ENCODE measurements at places on chromosomes 1 and 21. TPM values are rescaled to one million over a fixed set of nuclear protein-coding genes. Genes with fewer than 3 reads are reported as not detected.
A peak's percentile ranks its signal among the peaks of the same experiment; 100 is the strongest.

DNA sequence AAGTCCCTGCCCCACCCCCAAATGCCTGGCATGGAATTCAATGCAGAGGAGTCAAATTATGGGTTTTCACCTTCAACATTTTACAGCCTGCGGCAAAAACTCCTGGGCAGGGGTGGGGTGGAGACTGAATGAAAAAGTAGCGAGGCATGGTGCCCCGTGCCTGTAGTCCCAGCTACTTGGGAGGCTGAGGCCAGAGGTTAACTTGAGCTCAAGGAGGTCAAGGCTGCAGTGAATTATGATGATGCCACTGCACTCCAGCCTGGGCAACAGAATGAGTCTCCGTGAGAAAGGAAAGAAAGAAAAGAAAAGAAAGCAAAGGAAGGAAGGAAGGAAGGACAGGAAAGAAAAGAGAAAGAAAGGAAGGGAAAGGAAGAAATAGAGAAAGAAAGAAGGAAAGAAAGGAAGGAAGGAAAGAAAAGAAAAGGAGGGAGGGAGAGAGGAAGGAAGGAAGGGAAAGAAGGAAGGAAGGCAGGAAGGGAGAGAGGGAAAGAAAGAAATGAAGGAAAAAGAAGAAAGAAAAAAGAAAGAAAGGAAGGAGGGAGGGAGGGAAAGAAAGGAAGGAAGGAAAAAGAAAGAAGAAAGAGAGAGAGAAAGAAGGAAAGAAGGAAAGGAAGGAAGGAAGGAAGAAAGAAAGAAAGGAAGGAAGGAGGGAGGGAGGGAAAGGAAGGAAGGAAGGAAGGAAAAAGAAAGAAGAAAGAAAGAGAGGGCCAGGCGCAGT lies 11.1 kb downstream of the LEMD1 start:
- H3K27ac ChIP-seq: no peak overlapping the region
- no peaks in the 10 kb centered on the region for H3K4me1 ChIP-seq
- no peak for DNase-seq
- no peak overlapping the region for H3K4me3 ChIP-seq
- H3K27me3 ChIP-seq: peaks cover 13% of the 10 kb centered on the region

DNA sequence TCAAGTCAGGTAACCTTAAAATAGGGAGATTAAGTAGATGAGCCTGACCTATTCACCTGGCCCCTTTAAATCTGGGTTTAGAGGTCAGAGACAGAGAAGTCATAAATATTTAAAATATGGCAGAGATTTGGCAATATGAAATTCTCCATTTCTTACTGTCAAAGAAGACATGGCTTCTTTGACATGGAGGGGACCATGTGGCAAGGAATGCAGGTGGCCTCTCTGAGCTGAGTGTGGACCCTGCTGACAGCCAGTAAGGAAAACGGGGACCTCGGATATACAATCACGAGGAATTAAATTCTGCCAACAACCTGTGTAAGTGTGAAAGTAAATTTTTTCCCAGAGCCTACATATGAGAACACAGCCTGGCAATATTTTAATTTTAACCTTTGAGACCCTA lies 427.5 kb upstream of the PROX1 start:
- H3K27me3 ChIP-seq: no peaks in the 10 kb centered on the region
- no peaks in the 10 kb centered on the region for H3K4me1 ChIP-seq

Gene OR2L13
- total RNA-seq: not detected

GRCh38 chr21:39582749-39583148 lies 30.0 kb upstream of the B3GALT5 start:
- H3K4me1 ChIP-seq: no peaks in the 10 kb centered on the region
- no peaks in the 10 kb centered on the region for H3K36me3 ChIP-seq
- no peak overlapping the region for H3K27ac ChIP-seq
- no peaks in the 10 kb centered on the region for H3K27me3 ChIP-seq
- no peak overlapping the region for H3K4me3 ChIP-seq

- H3K27me3 ChIP-seq: no peaks in the 10 kb centered on the region
- no peaks in the 10 kb centered on the region for H3K36me3 ChIP-seq
- no peak overlapping the region for H3K4me3 ChIP-seq
- H3K4me1 ChIP-seq: no peaks in the 10 kb centered on the region
Measured at GRCh38 chr21:22355949-22356348, 1357.7 kb downstream of the NCAM2 start.

Gene SMYD3
- total RNA-seq: 22.6 TPM

GRCh38 chr1:235919127-235919832 lies 52.6 kb upstream of the LYST start:
- no peak overlapping the region for H3K4me3 ChIP-seq
- H3K27me3 ChIP-seq: no peaks in the 10 kb centered on the region
- H3K36me3 ChIP-seq: no peaks in the 10 kb centered on the region
- no peak overlapping the region for H3K27ac ChIP-seq

GRCh38 chr1:244545511-244545910 lies 84.4 kb downstream of the CATSPERE start:
- H3K4me1 ChIP-seq: no peaks in the 10 kb centered on the region
- no peaks in the 10 kb centered on the region for H3K36me3 ChIP-seq
- H3K4me3 ChIP-seq: no peak overlapping the region
- no peak overlapping the region for H3K27ac ChIP-seq
- no peak for DNase-seq

Gene TAS1R1
- not detected for total RNA-seq

GRCh38 chr1:27779122-27779521 lies 6.1 kb downstream of the STX12 start:
- no peak overlapping the region for H3K4me3 ChIP-seq
- peaks cover 13% of the 10 kb centered on the region for H3K36me3 ChIP-seq
- no peak overlapping the region for H3K27ac ChIP-seq
- no peaks in the 10 kb centered on the region for H3K27me3 ChIP-seq
- peaks cover 12% of the 10 kb centered on the region for H3K4me1 ChIP-seq
- DNase-seq: no peak

Gene PTPN7
- 172 TPM for total RNA-seq

- DNase-seq: peak; percentile 49
- H3K4me1 ChIP-seq: peaks cover 16% of the 10 kb centered on the region
- H3K27ac ChIP-seq: peak overlapping the region; percentile 90
- H3K36me3 ChIP-seq: no peaks in the 10 kb centered on the region
Measured at GRCh38 chr1:151790940-151791651, 796 bp upstream of the TDRKH start.

DNA sequence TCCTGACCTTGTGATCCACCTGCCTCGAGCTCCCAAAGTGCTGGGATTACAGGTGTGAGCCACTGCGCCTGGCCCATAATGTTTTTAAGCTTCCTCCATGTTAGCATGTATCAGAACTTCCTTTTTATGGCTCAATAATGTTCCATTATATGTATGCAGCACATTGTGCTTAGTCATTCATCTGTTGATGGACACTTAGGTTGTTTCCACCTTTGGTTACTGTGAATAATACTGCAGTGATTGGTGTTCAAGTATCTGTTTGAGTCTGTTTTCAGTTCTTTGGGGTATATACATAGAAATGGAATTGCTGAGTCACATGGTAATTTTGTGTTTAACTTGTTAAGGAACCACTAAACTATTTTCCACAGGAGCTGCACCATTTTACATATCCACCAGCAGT lies 17.7 kb downstream of the CMPK1 start:
- peaks cover 15% of the 10 kb centered on the region for H3K36me3 ChIP-seq
- DNase-seq: no peak
- H3K4me3 ChIP-seq: no peak overlapping the region
- no peaks in the 10 kb centered on the region for H3K27me3 ChIP-seq

Gene GSTM3
- total RNA-seq: 5.0 TPM

Gene C21orf58
- 53.9 TPM for total RNA-seq

Gene KRTAP12-2
- total RNA-seq: not detected

Gene DLGAP3
- 0.55 TPM for total RNA-seq

GRCh38 chr1:20442920-20443625 lies 42.9 kb downstream of the CAMK2N1 start:
- no peaks in the 10 kb centered on the region for H3K36me3 ChIP-seq
- no peak overlapping the region for H3K27ac ChIP-seq
- H3K4me3 ChIP-seq: no peak overlapping the region

- H3K27ac ChIP-seq: no peak overlapping the region
- H3K4me3 ChIP-seq: no peak overlapping the region
- peaks cover 6% of the 10 kb centered on the region for H3K27me3 ChIP-seq
- no peaks in the 10 kb centered on the region for H3K36me3 ChIP-seq
- no peaks in the 10 kb centered on the region for H3K4me1 ChIP-seq
- DNase-seq: no peak
Measured at GRCh38 chr1:209379280-209379679, 204.2 kb upstream of the CAMK1G start.

Gene NUDT4B
- not detected for total RNA-seq

GRCh38 chr21:26491663-26492062 lies 81.4 kb downstream of the CYYR1 start:
- no peaks in the 10 kb centered on the region for H3K27me3 ChIP-seq
- DNase-seq: no peak
- no peaks in the 10 kb centered on the region for H3K4me1 ChIP-seq
- no peaks in the 10 kb centered on the region for H3K36me3 ChIP-seq
- H3K27ac ChIP-seq: no peak overlapping the region

- peaks cover 39% of the 10 kb centered on the region for H3K36me3 ChIP-seq
- peak; percentile 29 for DNase-seq
- H3K27me3 ChIP-seq: no peaks in the 10 kb centered on the region
- H3K4me1 ChIP-seq: peaks cover 18% of the 10 kb centered on the region
- peak overlapping the region; percentile 17 for H3K27ac ChIP-seq
Measured at GRCh38 chr1:12518931-12519692, 98.9 kb downstream of the DHRS3 start.

GRCh38 chr1:225318706-225319575 lies 108.9 kb downstream of the LBR start:
- no peak for DNase-seq
- H3K4me3 ChIP-seq: no peak overlapping the region
- no peaks in the 10 kb centered on the region for H3K4me1 ChIP-seq
- peaks cover 3% of the 10 kb centered on the region for H3K36me3 ChIP-seq
- H3K27ac ChIP-seq: no peak overlapping the region
- peaks cover 4% of the 10 kb centered on the region for H3K27me3 ChIP-seq

DNA sequence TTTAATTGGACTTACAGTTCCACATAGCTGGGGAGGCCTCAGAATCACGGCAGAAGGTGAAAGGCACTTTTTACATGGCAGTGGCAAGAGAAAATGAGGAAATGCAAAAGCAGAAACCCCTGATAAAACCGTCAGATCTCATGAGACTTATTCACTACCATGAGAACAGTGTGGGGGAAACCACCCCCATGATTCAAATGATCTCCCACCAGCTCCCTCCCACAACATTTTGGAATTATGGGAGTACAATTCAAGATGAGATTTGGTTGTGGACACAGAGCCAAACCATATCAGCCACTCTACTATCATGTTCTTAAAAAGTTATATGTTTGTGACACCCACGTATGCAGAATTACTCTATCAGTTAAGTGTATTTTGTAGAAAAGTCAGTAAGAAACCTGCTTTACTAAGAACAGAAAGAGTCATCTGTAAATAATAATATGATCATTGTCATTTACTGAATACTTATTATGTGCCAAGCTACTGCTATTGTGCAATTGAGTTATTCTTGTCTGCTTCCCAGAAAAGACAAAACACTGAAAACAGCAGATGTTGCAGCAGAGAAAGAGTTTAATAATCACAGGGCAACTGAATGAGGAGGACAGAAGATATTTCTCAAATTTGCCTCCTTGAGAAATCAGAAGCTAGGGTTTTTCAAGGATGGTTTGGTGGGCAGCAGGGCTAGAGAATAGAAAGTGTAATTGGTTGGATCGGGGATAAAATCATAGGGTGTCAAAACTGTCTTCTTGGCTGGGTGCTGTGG lies 207.7 kb upstream of the FGGY start:
- H3K27ac ChIP-seq: no peak overlapping the region
- H3K36me3 ChIP-seq: peaks cover 3% of the 10 kb centered on the region
- H3K4me3 ChIP-seq: no peak overlapping the region
- no peaks in the 10 kb centered on the region for H3K27me3 ChIP-seq

- H3K27me3 ChIP-seq: peaks cover 41% of the 10 kb centered on the region
- H3K4me3 ChIP-seq: peak overlapping the region; percentile 80
- H3K4me1 ChIP-seq: peaks cover 5% of the 10 kb centered on the region
- no peaks in the 10 kb centered on the region for H3K36me3 ChIP-seq
Measured at GRCh38 chr1:226870026-226870400, 403 bp upstream of the PSEN2 start.

Gene PPM1J
- total RNA-seq: 0.25 TPM

Gene CHODL
- 0.31 TPM for total RNA-seq

DNA sequence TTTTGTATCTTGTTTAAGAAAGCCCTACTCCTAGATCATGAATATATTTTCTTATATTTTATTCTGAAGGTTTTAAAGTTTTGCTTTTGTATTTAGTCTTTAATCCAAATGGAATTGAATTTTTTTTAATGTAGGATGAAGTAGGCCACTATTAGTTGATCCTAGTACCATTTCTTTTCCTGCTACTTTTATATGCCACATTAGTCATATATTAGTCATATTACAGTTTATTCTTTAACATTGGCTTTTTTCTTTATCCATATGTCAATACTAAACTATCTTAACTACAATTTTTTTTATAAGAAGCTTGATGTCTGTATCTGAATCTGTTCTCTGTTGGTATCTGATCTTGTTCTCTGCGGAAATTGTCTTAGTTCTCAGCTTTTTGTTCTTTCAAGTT lies 48.8 kb downstream of the MAN1A2 start:
- no peak for DNase-seq
- no peaks in the 10 kb centered on the region for H3K27me3 ChIP-seq
- H3K27ac ChIP-seq: no peak overlapping the region
- peaks cover 47% of the 10 kb centered on the region for H3K36me3 ChIP-seq
- H3K4me3 ChIP-seq: no peak overlapping the region
- H3K4me1 ChIP-seq: peaks cover 2% of the 10 kb centered on the region

GRCh38 chr21:22993822-22994574 lies 1995.8 kb downstream of the NCAM2 start:
- H3K36me3 ChIP-seq: no peaks in the 10 kb centered on the region
- no peak overlapping the region for H3K27ac ChIP-seq
- no peaks in the 10 kb centered on the region for H3K27me3 ChIP-seq

DNA sequence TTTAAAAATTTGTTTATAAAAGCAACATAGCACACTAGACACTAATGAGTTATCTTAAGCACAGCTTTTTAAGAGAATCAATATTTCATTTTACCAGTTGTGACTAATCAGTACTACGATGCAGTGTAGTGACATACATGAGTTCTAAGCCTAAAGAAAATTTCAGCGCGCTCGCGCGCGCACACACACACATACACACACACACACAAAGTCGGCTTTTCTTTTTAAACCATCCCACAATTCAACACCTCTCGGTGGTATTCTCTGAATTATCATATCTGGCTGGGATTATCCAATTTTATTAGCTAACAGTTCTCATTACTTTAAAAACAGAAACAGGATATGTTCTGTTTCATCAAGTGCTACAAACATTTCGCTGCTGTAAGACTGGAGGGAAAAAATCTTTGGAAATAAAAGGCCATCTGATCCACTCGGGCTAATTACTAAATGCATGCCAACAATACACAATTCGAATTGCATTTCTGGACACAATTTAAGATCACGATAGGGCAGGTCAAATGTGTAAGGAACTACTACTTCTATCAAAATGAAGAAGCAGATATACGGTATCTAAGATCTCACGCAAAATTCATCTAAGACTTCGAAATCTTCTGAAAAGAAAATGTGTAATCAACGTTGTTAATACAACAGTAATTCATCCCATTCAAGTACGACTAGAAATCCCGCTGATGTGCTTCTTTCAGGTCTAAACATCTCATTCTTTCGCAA lies 1.2 kb downstream of the TUT4 start:
- H3K36me3 ChIP-seq: peaks cover 2% of the 10 kb centered on the region
- H3K4me1 ChIP-seq: peaks cover 14% of the 10 kb centered on the region
- H3K27me3 ChIP-seq: peaks cover 2% of the 10 kb centered on the region
- peak; percentile 44 for DNase-seq

Data from activated naive CD8-positive, alpha-beta T cell treated with anti-CD3 and anti-CD28 coated beads, Interleukin-2, amount 10 ng/mL, durations not matched to agents 7 days and 5 days (primary cell).